ENCODE measurements at places on chromosomes 2 and 18.

DNA sequence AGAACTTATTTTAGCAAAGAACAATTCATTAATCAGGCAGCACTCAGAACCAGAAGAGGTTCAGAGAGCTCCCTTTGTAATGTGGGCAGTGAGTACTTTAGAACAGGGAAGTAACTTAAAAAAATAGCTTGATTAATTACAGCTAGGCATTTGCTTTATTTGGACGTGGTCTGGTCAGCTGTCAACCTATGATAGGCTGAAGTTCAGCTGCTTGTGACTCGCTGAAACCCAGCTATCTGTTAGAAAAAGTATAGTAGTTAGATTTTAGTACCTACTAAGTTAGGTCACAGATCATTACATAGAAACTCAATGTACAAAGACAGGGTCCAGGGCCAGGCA, 40.0 kb downstream of the PKDCC start:
- no peak for DNase-seq

GRCh38 chr2:199668645-199669044, 182.3 kb downstream of the FTCDNL1 start:
- DNase-seq = no peak

DNA sequence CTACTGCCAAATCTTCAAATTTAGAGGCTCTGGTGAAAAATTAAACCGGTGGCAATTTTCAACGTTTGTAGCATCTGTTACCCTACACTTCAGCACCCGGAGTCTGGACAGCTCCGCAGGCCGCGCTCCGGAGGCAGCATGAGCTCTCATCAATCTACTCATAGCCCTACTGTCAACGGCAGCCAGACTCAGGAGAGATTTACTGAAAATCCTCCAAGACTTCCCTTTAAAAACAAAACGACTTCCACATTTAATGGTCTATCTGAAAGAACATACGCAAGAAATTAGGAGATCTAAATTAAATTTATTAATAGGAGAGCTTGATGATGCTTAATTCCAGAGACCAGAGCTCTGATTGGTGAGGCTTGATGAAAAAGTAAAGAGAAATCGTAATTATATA, 970 bp upstream of the ADCYAP1 start:
- no peak for DNase-seq

DNA sequence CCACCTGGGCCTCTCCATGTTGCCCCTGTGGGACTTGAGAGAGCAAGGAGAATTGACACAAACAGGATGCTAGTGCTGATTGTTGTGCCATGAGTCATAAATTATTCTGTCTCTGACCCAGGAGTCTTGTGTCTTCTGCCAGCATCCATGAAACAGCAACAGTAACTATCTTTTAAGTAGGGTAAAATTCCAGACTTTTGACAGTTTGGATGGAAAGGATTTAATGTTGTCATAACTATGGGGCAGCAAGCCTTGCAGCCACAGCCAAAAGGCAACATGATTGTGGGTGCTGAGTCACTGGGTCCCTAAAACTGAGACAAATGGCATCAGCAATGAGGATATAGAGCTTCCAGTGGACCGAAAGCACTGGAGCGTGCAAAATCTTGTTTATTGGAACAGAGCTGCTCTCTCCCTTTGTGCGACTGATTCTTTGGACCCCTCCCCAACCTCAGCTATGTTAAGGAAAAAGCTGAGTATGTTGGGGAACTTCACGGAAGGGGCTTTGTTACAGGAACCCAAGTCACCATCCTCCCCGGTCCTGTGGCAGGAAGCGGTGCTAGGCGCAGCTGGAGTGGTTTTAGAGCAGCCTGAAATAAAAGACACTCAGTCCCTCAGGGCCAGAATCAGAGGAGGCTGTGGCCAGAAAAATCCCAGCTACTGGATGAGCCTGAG, 9.6 kb upstream of the ITPRIPL1 start:
- DNase-seq = no peak

GRCh38 chr2:238237431-238238135, 2.3 kb downstream of the HES6 start:
- no peak for DNase-seq

DNA sequence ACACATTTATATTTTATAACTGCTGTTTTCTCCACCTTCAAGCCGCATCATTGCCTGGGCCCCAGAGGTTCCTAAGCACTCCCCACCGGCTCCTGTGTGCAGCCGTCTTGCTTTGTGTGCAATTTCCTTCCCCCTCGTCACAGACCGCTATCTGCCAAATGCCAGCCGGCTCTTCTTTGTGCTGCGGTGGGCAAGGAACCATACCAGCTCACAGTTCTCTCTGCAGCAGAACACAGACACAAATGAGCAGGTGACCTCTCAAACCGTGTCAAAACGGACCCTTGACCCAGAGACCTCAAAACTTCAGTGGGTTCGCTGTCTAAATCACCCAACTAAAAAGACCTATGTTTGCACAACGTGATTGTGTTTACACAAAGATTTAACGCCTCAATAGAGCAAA, 58.2 kb downstream of the KLF7 start:
- peak; percentile 20 for DNase-seq

- no peak for DNase-seq
These were observed 136.1 kb downstream of the PARD3B start for GRCh38 chr2:204681412-204681811.

DNA sequence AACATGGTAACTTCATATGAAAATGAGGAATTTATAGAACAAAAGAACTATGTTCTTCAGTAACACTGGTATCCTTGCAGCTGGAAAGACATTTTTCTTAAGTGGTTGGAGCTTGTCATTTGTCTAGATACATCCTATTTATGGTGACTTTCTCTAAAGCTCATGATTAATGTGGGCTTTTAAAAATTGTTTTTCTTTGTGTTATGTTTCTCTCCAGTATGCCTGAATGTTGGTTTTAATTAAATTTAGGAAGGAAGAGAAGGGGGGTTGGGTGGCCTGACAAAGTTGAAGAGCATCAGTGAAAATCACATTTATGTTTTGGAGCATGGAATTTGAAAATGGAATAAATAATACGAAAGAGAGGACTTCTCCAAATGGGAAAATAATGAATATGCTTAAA, 457.1 kb upstream of the ETAA1 start:
- no peak for DNase-seq

GRCh38 chr2:30334762-30335363, 103.5 kb downstream of the LBH start:
- DNase-seq = no peak

DNA sequence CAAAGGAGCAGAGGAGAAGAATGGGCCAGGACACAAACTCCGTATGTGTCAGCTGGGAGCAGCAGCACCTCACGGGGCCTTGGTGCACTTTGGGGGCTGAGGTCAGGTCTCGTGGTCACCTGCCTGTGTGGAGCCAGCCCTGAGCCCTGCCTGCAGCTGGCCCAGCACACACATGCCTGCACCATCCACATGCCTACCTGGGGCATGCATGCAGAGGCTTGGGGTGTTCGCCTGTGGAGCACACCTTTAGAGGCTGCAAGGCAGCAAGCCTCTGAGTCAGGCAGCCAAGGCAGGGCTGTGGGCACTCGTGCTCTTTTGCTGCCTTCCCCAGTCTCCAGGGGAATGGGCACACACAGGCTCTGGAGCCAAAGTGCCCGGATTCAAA, 36.0 kb downstream of the ARHGEF4 start:
- no peak for DNase-seq

- no peak for DNase-seq
These were observed 387.8 kb downstream of the ZNF521 start for GRCh38 chr18:24964216-24964615.

DNA sequence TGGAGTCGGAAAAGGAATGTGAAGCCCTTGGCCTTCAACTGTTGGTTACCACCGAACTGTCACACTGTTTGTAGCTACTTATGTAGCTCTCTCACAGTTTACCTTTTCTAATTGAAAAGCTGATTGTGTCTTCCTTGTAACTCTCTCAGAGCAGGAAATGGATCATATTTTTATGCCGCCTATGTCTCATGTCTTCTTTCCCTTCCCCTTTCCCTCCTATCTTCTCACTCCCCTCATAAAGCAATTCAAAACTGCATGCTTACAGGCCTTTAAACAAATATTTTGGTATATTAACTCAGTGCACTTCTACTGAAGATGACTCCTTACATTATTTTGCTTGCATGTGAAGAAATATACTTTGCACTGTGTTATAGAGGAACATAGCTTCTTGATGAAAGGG, 6.0 kb downstream of the SLC39A10 start:
- DNase-seq = no peak

DNA sequence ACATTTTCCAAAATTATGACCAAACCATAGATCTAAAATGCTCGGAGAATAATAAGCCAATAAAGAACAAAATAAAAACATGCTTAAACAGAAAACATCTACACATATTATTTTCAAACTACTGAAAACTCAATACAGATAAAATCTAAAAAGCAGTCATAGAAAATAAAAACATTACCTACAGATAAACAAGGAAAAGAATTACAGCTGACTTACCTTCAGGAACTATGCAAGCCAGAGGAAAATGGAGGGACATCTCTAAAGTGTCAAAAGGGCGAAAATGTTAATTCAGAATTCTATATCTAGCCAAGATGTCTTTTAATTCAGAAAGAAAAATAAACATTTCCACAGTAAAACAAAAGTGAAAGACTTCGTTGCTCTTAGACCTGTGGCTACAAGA, 112.9 kb upstream of the GYPC start:
- DNase-seq = no peak

- no peak for DNase-seq
These were observed 423.7 kb upstream of the MMADHC start for GRCh38 chr2:150011161-150011730.

DNA sequence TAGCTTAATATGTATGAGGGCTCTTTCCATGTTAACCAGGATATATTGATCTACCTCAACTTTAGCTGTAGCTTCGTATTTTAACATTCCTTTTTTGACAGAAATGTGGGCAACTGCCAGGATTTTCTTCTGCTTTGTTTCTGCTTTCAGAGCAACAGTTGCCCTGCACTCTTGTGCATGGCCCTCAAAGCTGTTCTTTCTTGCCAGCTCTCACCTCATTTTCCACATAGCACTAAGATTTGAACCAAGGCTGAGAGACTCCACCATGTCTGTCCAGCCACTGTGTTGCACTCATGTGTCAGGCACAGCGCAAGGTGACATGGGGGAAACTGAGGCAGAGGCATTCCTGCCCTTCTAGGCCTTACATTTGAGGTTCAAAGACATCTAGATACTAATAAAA, 422.8 kb upstream of the RAB12 start:
- DNase-seq = no peak

DNA sequence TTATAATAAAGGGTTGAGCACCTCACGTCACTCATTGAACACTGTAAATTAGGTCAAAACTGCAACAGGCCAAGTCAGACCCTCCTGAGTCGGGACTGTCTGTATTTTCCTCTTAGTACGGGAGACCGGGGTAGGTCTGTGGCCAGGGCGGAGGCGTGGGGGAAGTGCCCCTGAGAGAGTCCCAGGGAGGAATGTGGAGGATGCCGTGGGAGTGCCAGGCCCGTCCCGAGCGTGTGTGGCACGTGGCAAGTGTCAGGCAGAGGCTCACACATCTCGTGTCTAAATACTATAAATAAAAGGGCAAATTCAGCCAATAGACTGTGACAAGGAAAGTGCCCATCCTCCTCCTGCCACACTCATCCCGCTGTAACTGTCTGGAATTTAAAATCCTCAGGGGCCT, 6.3 kb upstream of the HDAC4 start:
- DNase-seq = no peak

- DNase-seq = no peak
These were observed 122.8 kb upstream of the MSH6 start for GRCh38 chr2:47660168-47660567.

DNA sequence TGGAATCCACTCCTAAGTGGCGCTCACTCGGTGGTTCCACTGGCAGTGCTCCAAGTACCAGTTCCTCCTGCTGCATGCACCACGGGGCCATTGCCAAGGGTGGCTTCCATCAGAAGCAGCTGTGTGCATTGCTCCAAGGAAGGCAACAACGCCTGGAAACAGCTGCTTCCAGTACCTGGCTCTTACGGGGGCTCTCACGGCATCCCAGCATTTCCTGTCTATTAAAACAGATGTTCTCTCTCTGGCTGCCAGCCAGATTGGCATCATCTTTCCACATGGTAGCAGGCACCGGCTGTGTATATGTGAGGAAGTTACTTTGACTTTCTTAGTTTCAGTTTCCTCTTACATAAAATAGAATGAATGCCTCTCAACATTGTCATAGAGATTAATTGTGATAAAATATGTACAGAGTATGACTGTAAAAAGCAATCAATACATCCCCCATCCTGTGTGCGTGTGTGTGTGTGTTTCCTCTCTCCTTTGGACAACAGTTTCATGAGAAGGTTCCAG, 84.9 kb downstream of the CMPK2 start:
- DNase-seq = peak; percentile 3

- DNase-seq = no peak
These were observed 36.9 kb upstream of the FAM98A start for GRCh38 chr2:33636001-33636400.

- DNase-seq = no peak
These were observed 74.4 kb upstream of the EPB41L3 start for GRCh38 chr18:5618047-5618688.

DNA sequence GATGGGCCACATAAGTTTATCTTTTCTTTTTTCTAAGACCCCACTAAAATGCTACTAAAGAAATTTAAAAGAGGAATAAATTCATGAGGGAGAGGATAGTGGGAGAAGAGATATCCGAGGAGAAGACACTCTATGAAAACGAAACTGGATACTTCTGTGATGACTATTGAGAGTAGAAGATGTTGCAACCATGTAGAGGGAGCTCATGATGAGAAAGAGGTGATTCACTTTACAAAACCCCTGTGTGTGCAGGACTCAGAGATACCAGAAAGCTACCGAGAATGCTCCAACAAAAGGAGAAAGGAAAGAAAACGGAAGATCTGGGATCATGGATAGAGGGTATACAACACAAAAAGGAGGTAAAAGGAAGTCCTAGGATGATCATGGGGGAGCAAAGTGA, 34.9 kb downstream of the SLC38A11 start:
- no peak for DNase-seq

DNA sequence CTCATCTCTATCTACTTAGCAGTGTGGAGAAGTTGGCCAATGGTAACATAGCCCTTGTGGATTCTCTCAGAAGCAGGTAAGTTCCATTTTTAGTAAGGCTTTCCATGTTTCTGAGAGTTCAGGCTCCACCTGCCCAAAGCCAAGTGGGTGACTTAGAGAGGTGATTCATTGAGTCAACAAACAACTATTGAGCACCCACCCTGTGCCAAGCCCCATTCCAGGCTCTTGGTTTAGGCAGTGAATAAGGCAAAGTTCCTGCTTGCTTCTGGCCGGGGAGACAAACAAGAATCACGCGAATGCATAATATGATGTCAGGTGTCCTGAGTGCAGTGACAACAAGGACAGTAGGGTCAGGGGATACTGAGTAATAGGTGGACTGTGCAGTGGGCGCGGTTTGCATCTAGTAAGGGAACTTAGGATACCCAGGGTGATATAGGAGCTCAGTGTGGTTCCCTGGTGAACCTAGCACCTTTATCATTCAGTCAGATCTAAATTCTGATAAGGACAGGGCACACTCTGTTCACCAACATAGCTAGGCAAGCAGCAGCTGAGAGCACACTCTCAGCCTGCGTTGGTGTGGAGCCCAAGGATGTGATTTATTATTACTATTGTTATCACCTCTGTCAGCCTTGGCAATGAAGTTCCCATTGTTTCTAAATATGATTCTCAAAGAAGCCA, 31.7 kb upstream of the KCTD1 start:
- no peak for DNase-seq

- no peak for DNase-seq
These were observed 130.4 kb downstream of the COL4A4 start for GRCh38 chr2:227033471-227034148.

GRCh38 chr2:111029181-111029927, 91.4 kb upstream of the BCL2L11 start:
- DNase-seq = no peak

GRCh38 chr18:62339106-62339988, 14.2 kb downstream of the TNFRSF11A start:
- DNase-seq = no peak

GRCh38 chr2:237159006-237159911, 73.6 kb downstream of the COPS8 start:
- no peak for DNase-seq

Measured in NCI-H446 (cell line).